Glutamatergic neuron (in vitro differentiated cells): ENCODE measurements at places on chromosomes 2 and 18.

DNA sequence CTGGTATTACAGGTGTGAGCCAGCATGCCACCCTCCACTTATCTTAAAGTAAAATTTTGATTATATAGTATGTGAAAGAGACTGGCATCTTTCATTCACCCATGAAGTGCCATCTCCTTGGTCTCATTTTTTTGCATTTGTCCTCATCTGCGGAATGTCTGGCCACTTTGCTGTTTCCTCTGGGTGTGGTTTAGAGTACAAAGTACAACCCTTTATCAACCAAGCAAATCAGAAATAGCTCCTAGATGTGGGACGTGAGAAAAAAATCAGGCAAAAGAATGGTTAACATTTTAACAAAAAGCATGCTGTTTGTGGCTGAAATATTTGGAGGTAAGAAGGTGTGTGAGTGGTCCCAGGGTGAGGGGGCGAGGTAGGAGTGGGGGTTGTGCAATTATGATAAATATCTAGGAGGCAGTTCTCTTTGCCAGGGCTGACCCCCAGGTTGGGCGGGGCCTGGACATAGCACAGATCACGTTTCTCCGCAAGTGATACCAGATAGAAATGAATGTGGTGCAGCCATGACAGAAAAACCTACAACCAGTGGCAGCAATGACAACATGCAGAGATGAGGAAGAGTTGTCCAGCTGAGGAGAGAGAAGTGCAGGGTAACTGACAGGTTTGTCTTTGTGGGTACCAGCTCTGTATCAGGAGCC is 115.8 kb upstream of the SERTAD2 start:
- no peak for DNase-seq

DNA sequence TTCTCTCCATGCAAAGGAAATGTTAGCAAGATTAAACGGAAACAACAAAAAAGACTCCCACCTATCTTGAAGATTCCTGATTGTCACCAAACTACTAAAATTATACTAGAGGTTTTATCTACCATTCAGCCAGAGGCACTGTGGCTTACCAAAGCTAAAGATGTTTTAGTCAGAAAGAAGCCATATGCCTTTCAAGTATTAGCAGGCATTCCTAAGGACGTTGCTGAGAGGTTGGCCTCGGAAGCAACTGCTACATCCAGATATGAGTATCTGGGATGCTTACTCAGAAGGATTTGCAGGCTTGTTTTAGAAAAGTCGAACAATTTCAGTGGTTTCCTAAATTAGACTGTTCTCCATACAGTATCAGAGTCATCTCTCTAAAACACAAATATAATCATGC is 88.3 kb upstream of the UBE2E3 start:
- DNase-seq: no peak

DNA sequence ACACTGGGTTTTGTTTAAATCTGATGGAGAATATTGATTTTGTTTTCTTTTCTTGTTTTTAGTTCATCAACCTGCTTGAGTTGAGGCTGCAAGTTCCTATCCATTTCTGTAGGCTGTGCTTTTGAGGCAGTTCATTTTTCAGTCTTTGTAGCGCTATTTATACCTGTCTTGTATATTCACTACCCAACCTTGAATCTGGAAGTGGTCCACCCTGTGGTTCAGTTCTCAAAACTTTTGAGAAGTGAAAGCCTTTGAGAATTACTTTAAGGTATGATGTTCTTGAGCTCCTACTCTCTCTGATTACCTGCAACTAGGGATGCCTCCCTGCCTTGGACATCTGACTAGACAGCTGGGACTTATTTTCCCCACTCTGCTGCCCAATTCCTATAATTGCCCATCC is 53.5 kb upstream of the KCNE4 start:
- DNase-seq: no peak

GRCh38 chr18:79252904-79253633 is 142.7 kb upstream of the NFATC1 start:
- no peak for DNase-seq

- no peak for DNase-seq
Observed at GRCh38 chr2:143399631-143400069, 270.4 kb downstream of the ARHGAP15 start.

- no peak for DNase-seq
Observed at GRCh38 chr2:203022751-203023150, 8.1 kb downstream of the NBEAL1 start.

DNA sequence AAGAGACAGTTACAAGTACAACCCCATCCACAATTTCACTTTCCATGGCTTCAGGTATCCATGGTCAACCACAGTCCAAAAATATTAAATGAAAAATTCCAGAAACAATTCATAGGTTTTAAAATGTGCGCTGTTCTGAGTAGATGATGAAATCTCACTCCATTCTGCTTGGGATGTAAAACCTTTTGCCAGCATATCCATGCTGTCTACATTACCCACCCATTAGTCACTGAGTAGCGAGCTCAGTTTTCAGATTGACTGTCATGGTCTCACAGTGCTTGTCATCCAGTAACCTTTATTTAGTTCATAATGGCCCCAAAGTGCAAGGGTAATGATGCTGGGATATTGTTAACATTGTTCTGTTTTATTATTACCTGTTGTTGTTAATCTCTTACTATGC is 40.5 kb downstream of the SMAD4 start:
- no peak for DNase-seq
